ENCODE measurements at places on chromosomes 7 and 10. TPM values are rescaled to one million over a fixed set of nuclear protein-coding genes. Genes with fewer than 3 reads are reported as not detected.

Gene ANKRD1
- total RNA-seq = 47.5 TPM

Gene EN2
- not detected for total RNA-seq

Gene PRKCQ
- 8.1 TPM for total RNA-seq

DNA sequence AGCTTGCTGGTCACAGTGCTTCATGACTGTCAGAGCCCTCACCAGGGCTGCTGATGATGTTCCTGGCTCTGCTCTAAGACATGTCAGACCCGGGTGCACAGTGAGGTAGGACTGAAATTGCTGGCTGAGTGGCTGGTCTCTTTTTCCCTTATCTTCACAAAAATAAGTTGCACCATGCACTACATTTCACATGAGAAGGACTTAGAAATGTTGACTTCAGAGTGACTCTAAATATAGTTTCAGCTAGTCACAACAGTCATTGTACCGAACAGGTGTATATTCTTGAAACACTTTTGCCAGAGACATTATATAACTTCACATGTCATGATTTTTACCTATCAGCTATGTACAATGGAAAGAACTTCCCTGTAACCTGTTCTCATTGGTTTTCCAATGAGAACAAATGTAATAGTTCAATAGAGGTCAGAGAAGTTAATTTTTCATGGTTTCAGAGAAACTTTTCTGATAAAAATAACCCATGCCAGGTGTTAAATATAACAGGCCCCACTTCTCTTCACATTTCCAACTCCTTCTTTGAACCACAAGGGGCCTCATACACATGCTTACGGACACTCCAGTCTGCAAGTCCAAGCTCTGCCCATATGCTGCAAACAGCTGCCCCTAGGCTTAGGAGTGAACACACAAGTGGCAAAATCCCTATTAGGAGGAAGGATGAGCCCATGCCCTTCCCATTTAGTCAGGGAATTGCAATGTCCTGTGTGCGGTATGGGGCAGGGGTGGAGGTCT is 115.6 kb downstream of the CDK6 start:
- H3K4me1 ChIP-seq = peaks cover 38% of the 10 kb centered on the region
- no peak overlapping the region for H3K27ac ChIP-seq
- no peak for DNase-seq
- H3K4me3 ChIP-seq = no peak overlapping the region

- peaks cover 38% of the 10 kb centered on the region for H3K4me1 ChIP-seq
- no peak overlapping the region for H3K4me3 ChIP-seq
- H3K27me3 ChIP-seq = no peaks in the 10 kb centered on the region
- H3K27ac ChIP-seq = no peak overlapping the region
- DNase-seq = no peak
Observed at GRCh38 chr10:33315891-33316290, 18.6 kb downstream of the NRP1 start.

- no peaks in the 10 kb centered on the region for H3K4me1 ChIP-seq
- H3K36me3 ChIP-seq = peaks cover 29% of the 10 kb centered on the region
- no peaks in the 10 kb centered on the region for H3K27me3 ChIP-seq
- H3K4me3 ChIP-seq = no peak overlapping the region
- DNase-seq = no peak
Observed at GRCh38 chr7:74525881-74526280, 72.2 kb downstream of the GTF2IRD1 start.

- no peaks in the 10 kb centered on the region for H3K4me1 ChIP-seq
- no peaks in the 10 kb centered on the region for H3K27me3 ChIP-seq
- peak overlapping the region; percentile 28 for H3K27ac ChIP-seq
- H3K4me3 ChIP-seq = no peak overlapping the region
Observed at GRCh38 chr10:17062955-17063484, 66.6 kb downstream of the CUBN start.

DNA sequence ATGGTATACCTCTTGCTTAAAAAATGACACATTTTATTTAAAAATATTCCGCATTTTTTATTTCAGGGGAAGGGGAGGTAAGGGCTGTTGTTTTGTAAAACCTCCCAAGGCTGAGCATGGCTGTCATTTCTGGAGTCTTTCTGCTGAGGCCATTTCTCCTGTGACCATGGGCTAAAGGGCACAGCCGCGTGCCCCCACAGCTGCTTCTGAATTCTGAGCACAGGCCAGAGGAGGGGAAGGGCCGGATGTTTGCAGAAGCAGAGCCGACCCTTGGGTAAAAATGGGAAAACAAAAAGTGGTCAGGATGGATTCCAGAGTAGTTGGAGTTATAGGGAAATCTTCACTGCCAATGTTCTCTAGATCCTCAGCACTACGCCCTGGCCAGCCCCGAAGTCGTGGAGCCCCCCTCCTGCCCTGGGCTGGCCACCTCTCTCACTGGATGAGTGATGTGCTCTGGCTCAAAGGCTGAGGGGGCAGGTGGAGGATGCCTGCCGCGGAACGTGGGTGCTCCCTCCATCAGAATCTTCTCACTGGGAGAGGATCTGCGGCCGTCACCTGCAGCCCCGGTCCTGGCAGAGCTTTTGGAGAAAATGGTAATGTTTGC is 131.3 kb upstream of the ZEB1 start:
- no peaks in the 10 kb centered on the region for H3K4me1 ChIP-seq
- no peaks in the 10 kb centered on the region for H3K36me3 ChIP-seq
- H3K27me3 ChIP-seq = no peaks in the 10 kb centered on the region
- H3K4me3 ChIP-seq = no peak overlapping the region
- DNase-seq = no peak

DNA sequence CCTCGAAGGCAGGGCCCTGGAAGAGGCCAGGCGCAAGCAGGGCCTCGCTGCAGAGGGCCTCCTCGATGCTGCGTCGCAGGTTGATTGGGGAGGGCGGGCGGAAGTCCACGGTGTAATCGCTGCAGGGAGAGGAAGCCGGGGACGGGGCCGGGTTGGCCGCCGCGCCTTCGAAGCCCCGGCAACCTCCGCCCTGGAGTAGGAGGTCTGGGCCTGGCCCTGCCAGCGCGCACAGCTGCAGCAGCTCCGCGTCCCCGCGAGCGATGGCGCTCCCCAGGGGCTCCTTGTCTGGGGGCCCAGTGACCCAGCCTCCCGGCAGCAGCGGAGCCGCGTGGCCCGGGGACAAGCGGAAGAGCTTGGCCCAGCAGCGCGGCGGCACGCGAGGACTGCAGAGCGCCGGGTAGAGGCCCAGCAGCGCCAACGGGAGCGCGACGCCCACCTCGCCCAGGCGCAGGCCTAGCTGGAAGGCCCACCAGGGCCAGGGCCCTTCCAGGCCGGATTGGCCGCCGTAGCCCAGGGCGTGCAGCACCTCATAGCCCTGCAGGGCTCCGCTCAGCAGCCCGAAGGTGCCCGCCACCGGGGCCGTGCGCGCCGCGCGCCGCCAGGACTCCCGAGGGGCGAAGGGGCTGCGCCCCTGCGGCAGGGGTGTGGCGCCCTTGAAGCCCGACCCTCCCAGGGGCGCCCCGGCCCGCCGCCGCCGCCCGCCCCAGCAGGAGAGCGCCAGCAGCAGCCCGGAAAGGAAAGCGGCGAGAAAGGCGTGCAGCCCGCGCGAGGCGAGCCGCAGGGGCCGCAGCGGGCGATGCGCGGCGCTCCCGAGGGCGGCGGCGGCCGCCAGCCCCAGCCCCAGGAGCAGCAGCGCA is 7.8 kb upstream of the RBM28 start:
- peak overlapping the region; percentile 22 for H3K4me3 ChIP-seq
- peaks cover 4% of the 10 kb centered on the region for H3K4me1 ChIP-seq
- DNase-seq = no peak
- H3K27ac ChIP-seq = no peak overlapping the region
- peaks cover 46% of the 10 kb centered on the region for H3K27me3 ChIP-seq
